Putamen (tissue), 1 donor: ENCODE measurements at places on chromosomes 16 and 17.

GRCh38 chr17:18059283-18059682, 20.1 kb downstream of the GID4 start:
- DNase-seq, result no peak

GRCh38 chr16:61540216-61540615, 496.0 kb downstream of the CDH8 start:
- DNase-seq, result no peak

- no peak for DNase-seq
Observed at GRCh38 chr17:68871447-68871846, 83.7 kb downstream of the ABCA8 start.

DNA sequence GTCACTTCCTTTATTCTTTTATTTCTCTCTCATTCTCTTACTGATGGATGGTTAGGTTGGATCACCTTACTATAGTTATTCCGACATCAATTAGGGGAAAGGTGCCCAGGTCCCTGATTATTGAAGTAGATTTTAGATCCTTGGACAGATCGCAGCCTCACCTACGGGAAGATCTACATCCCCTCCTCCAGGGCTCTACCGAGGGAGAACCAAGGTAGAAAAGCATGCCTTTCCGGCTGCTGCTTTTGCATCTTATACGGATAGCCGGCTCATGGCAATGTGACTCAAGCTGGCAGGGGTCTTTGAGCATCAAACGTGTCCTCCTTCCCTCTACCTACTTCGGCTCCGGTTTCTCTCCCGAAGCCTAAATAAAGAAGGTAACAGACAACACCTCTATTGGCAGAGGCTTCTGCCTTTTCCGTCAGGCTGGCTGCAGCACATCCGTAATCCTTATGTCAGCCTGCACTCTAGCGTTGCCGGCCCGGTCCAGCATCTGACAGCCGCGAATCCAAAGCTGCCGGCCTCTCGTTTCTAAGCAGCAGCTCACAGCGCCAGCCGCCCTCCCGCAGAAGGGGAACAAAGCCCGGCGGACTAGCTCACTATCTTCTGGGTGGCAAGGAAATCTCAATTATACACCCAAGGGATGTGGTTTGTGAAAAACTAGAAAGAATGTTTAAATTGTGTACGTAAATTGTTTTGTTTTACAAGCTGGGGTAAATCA, 46.9 kb downstream of the IRX6 start:
- DNase-seq, result peak; percentile 56

- no peak for DNase-seq
Observed at GRCh38 chr16:17986991-17987390, 349.5 kb downstream of the NPIPA8 start.

GRCh38 chr16:52690468-52690867, 143.5 kb upstream of the TOX3 start:
- DNase-seq, result no peak

- peak; percentile 78 for DNase-seq
Observed at GRCh38 chr17:46191322-46192188, 1.7 kb downstream of the KANSL1 start.

DNA sequence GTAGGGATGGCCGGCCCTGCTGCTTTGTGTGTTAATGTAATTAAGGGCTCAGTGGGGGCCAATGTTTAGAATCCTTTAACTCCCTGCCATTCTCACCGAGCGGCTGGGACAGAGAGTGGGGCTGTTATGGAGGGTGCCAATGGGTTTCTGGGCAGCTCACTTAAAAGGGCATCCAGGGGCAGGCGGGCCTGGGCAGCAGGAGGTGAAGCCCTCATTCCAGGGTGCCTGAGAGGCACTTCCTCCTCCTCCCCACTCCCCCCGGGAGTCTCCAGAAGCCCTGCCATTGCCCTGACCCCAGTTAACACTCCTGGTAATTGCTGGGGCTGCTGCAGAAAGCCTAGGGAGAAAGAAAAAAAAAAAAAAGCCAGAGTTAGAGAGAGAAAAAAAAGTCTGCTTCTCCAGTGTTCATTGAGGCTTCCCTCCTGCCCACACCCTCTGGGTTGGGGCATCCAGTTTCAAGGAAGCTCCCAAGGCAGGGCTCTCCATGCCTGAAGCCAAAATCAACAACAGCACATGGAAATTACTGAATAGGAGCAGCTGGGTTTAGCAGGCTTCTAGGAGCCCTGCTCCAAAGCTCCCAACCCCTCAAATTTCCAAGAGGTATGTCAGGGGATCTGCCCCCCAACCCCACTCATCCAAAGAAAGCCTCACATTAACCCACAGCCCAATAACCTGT, 28.0 kb downstream of the CUEDC1 start:
- peak; percentile 87 for DNase-seq

- no peak for DNase-seq
Observed at GRCh38 chr17:48759288-48759687, 30.7 kb upstream of the HOXB13 start.

DNA sequence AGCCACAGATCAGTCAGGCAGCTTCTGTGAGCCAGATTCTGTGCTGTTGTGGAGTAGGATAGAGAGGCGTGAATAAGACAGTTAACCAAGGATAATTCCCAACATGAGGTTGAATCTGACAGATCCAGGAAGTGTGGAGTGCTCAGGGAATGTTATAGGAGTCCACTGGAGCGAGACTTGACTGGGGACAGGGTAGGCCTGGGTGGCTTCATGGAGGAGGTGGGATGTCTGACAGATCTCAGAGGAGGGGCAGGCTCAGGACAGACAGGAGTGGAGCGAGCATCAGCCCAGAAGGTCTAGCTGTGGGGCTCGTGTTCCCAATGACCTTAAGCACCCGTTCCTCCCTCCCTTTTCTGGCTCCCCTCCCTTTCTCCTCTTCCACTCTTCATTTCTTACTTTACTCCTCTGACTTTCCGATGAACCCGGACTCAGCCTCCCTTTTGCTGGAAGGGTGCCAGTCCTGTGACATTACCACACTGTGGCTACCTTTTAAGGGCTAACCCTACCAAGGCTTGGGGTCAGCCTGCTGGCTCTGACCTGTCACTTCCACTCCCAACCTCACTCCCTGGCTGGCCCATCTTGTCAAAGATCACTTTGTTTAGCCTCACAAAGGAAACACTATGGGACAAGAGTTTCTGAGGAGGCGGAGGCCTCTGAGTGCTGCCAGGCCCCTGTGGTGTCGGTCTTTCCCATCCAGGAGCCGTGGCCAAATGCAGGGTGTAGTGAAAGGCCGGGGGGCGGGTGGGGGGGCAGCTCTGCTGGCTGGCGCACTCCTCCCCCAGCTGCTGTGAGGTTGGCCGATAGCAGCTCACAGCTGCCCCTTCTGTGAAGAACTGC, 28.5 kb upstream of the EFCAB13 start:
- peak; percentile 67 for DNase-seq

- no peak for DNase-seq
Observed at GRCh38 chr17:64315032-64315490, 52.0 kb upstream of the TEX2 start.

GRCh38 chr17:4986951-4987766, at the start of gene CAMTA2:
CAMTA2 (minus strand) TSS chr17:4987675; CDS start chr17:4986222, 1,453 bp downstream.
- peak; percentile 87 for DNase-seq

DNA sequence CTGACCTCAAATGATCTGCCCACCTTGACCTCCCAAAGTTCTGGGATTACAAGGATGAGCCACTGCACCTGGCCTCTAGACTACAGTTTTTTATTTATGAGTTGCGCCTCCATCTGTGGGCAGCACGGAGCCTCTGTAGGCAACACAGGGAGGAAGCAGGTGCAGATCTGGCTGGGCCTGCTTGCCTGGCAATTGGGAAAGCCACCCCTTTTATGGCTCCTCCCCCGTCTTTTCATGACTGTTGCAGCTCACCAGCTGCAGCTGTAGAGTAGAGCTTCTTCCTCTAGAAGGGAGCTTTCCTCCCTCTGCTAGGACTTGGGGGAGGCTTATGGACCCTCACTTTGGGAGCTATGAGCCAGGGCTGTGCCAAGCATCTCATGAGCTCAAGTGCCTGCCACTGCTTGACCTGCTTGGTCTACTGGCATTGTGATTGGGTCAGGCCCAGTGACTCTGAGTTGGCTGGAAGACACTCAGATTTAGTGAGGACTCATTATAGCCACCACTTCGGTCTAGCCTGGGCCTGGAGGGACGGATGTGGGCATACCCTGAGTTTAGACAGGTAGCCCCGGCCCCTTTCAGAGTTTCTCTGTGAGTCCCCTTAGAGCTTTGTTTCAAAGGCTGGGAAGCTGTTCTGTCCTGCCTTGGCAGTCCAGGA, 6.9 kb upstream of the SLC7A6 start:
- DNase-seq, result no peak

DNA sequence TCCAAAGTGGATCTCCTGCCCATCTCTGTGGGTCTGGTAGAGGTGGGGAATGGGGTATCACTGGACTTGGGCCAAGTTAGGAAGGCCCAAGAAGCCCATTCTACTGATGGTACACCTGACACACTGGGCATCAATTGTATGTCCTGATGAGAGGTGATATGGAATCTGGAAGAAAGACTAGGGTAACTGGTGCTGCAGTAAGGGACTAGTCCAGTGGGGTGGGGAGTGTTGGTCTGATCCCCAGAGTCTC, 5.9 kb upstream of the NFATC3 start:
- DNase-seq, result no peak

- no peak for DNase-seq
Observed at GRCh38 chr16:75111514-75111940, 5.1 kb downstream of the LDHD start.

GRCh38 chr16:23607726-23608125, 11.6 kb upstream of the NDUFAB1 start:
- DNase-seq, result no peak

GRCh38 chr16:73447846-73448245, 399.9 kb upstream of the ZFHX3 start:
- no peak for DNase-seq

DNA sequence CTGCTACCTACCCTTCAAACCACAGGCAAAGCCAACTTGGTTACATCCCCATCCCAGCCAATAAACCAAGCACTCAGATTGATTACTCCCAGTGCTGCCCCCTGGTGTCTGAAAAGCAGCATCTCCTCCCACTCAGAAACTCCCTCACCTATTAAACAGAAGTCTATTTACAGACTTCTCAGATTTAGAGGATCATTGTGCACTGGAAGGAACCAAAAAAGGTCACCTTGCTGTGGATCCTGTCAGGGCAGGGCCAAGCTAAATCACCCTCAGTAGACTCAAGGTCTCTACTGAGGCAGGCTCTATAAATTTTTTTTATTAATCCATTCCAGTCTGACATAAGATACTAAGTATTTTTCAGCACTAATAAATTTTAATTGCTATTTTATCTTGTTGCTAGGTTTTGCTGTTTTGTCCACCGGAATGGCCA, 17.6 kb downstream of the HIGD1B start:
- peak; percentile 50 for DNase-seq

DNA sequence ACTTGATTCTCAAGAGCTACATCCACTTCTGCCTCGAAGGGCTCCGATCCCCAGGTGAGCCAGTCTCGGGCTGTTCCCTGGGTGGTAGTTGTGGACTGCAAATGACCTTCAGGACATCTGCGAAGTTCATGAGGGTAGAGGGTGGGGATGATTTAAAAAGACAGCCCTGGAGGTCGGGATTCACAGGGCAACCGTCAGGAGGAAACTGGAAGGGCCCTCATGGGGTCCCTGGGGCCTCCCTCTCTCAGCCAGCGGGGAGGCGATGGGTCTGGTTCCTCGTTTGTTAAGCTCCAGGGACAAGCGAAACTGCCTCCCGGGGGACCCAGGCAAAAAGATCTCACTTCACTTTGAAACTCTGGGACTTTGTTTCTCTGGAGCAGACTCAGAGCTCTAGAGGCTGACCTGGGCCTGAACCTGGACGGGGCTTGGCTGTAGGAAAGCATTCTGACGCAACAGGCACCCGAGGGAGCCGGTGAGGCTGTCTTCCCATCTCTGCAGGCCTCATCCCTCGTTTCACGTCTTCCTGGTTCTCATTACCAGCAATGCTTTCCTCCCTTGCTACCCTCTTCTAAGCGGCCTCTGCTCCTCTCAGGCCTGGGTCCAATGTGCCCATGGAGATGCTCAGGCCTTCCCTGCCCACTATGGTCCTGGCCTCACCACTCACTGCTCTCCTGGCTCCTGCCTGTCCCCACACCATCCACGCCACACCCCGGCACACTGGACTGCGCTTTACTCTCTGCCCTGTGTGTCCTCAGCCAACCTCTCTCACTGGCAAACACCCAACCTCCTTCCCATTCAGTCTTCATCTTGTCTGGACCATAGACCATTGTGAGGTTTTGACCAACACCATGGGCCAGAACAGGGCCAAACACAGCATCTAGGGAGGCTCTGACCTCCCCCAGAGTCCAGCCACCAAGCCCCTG, 214.2 kb upstream of the TNRC6C start:
- DNase-seq, result no peak

DNA sequence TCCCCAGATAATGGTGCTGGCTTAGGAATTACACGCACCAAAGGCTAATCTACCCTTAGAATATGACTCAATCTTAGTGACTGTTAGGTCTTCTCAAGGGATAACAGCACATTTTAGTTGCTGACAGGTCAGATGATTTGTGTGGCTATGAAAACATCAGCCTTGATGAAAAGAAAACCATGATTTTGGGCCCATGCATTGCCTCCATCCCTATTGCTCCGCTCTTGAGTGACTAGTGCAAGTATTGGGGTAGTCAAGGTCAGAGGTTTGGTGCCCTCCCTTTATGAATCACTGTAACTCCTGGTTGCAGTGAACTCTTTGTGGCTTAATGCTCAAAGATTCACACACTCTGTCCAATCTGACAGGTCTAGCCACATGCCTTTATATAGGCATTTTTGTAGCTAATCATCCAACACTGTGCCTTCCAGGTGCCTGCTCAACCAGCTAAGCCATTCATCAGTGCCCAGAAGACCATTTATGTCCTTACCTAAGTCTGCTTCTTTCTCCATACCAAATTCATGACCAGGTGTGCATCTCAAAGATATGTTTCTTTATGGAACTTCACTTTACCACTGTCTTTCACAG, 251.6 kb downstream of the KCNJ2 start:
- DNase-seq, result no peak

- no peak for DNase-seq
Observed at GRCh38 chr17:79910985-79911361, 71.7 kb upstream of the CBX4 start.

DNA sequence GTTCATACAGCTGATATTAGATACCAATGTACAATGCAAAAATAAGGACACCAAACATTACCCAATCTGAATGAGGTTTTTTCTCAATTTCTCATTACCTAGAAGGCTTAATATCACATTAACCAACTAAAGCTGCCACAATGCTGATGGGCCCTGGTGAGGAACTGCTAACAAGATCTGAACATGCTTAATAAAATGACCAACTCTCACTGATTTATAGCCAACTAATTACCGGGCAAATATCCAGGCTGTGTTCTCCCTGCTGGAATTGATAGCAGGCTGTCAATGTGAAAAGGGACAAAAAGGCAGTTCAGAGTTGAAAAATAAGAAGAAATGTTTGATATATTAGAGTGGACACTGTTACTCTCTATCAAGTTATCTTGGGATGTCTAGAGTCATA, 124.6 kb downstream of the TOX3 start:
- no peak for DNase-seq

- no peak for DNase-seq
Observed at GRCh38 chr17:33905338-33905800, 349.7 kb upstream of the CCL2 start.
